ENCODE measurements at places on chromosomes 16 and 17.

DNA sequence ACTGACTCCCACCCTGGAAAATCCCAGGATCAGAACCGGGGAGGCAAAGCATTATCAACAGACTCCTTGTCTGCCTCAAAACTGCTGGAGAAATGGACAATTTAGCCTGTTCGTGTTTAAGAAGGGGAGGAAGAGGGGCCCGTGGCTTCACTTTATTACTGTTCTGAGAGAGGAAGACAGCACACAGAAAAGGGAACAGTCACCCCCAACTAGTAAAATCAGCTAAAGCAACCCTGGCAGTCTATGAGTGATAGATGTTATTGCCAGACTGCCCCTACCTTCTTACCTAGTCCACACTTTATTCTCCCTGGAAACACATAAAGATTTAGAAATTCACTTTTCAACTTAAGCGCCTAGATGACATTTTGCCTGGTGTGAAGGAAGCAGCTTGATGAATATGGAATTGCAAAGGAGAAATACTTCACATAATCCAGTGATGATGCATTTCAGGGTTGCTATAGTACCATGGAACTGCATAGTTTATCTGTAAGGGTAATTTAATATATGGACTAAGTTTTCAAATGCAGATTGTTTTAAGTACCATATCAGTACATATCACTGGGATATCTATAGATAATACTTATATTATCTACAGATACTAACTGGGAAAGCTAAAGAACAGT is 36.9 kb upstream of the TRAP1 start:
- DNase-seq = no peak

DNA sequence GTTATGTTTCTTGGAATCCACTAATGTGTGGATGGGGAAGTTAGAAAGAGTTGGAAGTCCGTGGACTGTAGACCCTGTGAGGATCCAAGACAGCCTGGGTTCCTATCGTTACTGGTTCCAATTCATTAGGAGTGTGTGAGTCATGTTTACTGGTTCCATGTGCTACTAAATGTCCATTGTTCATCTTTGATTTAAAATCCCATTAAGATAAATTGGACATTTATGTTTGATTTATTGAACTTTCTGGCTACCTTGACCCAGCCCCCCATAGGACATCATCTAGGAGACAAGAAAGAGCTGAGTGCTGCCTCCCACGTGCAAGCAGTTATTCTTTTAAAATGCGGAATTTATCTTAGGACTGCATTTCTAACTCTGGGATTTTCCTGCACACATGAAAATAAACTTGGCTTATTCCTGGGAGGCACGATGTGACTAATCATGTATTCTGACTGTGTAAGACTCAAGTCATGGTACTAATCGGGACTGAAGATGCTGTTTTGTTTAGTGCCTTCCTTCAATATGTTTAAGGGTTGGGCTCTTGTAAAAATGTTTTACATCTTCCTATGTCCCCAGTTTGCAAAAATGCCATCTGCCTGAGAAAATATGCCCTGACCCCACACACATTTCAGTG is 53.4 kb downstream of the RGS9 start:
- DNase-seq = no peak

DNA sequence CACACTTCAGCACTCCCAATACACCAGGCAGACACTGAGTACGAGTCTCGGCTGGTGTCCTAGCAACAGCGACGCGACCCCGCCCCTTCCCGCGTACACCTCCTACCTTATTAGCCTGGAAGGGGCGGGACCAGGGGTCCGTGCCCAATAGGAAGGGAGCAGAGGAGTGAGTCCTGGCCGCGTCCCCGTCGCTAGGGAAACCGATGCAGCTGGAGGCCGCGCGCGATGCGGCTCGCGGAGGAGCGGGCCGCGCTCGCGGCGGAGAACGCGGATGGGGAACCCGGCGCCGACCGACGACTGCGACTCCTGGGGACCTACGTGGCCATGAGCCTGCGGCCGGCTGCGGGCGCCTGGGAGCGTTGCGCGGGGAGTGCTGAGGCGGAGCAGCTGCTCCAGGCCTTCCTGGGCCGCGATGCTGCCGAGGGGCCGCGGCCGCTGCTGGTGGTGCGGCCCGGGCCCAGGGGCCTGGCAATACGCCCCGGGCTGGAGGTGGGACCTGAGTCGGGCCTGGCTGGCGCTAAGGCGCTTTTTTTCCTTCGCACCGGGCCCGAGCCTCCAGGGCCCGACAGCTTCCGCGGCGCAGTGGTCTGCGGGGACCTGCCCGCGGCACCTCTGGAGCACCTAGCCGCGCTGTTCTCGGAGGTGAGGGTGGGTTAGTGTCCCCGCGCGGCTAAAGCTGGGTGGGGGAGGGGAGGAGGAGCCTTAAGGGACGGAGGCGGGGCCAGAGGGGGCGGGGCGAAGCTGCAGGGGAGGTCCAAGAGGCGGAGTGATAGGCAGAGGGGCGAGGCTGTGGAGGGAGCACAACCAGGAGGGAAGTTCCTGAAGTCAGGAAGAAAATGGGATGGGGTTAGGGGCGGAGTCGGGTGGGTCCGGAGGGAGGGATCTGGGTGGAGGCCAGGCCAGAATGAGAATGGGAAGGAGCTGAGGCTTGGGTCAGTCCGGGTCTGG is at the start of gene DNAH9:
TSS of gene DNAH9 (plus strand) at position 197 of the 948 bp plus-strand sequence. CDS start at position 226, 29 bp downstream.
- no peak for DNase-seq

- no peak for DNase-seq
Observed at GRCh38 chr17:41415833-41416335, 8.5 kb downstream of the KRT37 start.

- DNase-seq = no peak
Observed at GRCh38 chr16:22888791-22889190, 74.8 kb downstream of the HS3ST2 start.

- DNase-seq = no peak
Observed at GRCh38 chr16:9826656-9827055, 355.6 kb downstream of the GRIN2A start.

DNA sequence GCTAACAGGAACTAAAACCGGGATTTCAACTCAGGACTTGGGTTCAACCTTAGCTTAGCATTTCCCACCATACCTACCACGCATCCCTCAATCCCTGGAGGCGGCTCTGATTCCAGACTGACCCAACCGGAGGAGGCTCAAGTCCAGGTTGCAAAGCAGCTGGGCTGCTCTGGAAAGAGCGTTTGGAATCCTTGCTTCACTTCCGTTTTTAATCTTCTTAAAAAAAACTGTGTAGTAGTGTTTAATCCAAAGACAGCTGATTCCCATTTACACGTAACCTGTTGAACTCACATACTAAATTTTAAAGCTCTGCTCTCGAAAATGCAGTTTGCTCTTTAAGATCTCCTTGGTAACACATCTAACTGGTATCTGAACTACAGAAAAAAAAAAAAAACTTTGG is 50.0 kb downstream of the NXN start:
- no peak for DNase-seq

- no peak for DNase-seq
Observed at GRCh38 chr16:74466872-74467271, 45.6 kb upstream of the CLEC18B start.

DNA sequence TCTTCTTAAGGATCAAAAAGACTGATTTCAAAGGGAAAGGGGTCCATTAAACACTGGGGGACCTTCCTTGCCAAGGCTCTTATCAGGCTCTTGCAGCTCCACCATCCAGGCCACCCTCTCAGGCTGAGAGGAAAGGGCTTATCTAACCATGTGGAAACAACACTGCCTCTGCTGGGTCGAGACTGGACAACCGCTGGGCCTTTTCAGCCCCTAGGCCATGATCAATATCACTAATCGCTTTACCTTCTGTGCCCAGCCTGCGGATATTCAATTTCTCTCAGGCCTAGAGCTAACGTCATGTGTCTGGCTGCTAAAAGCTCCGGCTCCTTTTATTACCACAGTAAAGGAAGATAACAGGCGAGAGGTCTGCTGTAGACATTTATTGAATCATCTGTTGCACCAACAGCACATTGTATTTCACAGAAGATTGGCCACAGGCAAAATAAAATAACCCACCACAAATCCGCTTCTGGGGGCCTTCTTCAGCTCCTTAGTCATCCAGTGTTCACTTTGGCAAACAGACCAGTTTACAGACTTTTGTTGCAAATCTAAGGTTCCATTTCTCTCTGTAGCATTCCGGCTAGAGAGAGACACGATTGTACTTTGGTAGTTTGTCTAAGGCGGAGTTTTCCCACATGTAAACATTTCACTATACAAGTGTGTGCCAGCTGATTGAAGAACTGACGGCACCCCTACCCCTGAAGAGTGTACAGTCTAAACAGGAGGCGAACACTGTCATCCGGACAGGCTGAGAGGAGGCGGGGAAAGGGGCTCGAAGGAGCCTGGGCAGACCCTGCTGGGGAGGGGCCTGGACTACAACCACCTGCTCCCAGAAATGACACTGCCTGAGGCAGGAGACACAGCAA is 13.9 kb downstream of the CYB561 start:
- no peak for DNase-seq

DNA sequence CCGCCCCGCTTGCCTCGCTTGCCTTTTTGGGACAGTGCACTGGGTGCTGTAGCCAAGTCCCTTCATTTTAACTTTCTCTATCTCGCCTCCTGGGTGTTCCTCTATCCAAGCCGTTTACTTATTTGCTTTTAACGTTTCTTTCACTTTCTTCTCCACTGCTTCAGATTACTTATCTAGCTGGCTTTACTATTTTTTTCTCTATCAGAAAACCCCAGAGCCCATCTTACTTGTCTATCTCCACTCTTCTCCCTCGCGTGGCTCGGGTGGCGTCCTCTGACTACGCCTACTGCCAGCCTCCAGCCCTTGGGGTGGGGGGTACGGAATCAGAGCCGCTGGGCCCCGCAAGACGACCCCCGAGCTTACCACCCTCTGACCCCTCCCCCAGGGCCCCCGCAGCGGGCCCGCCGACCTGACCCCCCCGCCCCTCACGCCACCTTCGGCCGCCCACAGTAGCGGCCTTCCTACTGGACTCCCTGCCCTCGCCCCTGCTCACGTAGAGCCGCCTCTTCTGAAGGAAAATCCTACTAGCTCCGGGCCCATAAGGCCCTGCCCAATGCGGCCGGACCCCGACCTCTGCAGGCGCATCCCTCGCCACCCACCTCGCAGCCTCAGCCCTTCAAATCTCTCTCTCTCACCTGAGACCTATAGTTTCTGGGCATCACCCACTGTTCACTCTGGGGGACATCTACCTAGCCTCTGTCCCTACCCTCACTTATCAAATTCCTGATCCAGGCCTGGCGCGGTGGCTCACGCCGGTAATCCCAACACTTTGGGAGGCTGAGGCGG is 1.0 kb upstream of the SLC12A4 start:
- no peak for DNase-seq

GRCh38 chr17:29177871-29178749 is 2.1 kb downstream of the MYO18A start:
- DNase-seq = no peak

GRCh38 chr16:53084141-53084541 is 29.4 kb downstream of the CHD9 start:
- DNase-seq = no peak

- DNase-seq = no peak
Observed at GRCh38 chr17:32496395-32497073, 9.7 kb downstream of the CDK5R1 start.

GRCh38 chr16:50519001-50519400 is 29.2 kb upstream of the NKD1 start:
- DNase-seq = no peak

- no peak for DNase-seq
Observed at GRCh38 chr16:68539711-68540239, 684 bp downstream of the ZFP90 start.

GRCh38 chr17:21140911-21141310 is 14.1 kb downstream of the DHRS7B start:
- no peak for DNase-seq

DNA sequence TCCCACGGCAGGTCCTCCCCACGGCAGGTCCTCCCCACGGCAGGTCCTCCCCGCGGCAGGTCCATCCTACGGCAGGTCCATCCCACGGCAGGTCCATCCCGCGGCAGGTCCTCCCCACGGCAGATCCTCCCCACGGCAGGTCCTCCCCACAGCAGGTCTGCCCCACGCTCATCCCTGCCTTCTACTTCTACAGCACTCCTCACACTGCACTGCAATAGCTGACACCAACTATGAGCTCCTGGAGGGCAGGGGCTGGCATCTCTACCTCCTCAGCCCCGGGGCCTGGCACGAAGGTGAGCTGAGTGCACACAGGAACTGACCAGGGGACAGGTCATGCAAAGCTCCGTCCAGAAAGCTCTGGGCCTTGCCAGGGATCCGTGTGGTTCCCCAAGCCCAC is 45.3 kb downstream of the RPH3AL start:
- no peak for DNase-seq

DNA sequence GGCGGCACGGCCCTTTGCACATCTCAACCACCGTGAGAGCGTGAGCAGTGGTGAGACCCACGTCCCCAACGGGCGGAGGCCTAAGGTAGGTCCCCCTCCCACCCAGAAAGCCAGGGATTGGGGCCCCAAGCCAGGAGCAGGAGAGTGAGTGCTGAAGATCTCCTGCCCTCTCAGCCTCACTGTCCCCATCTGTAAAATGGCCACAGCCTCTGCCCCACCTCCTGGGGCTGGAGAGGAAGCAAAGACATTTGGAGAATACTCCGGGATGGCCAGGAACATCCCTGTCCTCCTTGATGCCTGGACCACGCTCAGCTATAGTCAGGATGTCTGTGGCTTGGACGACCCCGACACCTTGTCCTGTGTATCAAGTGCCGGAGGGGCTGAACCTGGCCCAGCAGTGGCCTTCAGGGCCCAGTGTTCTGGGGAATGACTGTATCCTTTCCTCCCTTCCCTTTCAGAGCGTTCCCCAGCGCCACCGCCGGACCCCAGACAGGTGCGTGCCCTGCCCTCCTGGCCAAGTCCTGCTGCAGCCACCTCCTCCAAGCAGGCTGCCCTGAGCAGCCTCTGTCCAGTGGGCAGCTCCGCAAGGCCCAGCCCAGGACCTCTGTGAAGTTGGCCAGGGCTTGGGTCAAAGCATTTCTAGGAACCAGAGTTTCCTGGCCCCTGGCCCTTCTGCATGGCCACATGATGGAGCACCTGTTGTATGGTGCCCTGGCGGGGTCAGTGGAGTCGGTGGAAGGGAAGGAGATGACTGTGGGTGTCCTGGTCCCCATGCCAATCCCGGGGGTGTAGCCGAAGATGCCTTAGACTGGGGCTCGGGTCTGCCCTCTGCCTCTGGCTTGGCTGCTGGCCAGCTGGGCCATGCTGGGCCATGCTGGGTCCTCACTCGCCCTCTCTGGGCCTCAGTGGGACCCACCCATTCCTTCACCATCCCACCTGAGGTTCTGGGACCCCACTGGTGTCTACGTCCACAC is 38.4 kb downstream of the ADCY7 start:
- DNase-seq = no peak

- no peak for DNase-seq
Observed at GRCh38 chr17:48601539-48602425, 3.0 kb downstream of the HOXB6 start.

DNA sequence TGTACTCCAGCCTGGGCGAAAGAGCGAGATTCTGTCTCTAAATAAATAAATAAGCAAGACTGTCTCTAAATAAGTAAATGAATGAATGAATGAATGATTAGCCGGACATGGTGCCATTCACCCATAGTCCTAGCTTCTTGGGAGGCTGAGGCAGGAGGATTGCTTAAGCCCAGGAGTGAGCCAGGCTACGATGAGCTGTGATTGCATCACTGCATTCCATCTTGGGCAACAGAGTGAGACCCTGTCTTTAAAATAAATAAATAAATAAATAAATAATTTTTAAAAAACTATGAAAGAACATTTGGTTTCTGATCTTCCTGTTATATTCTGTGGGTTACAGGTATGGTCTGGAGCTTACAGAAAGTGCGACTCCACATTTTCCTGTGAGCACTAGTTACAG is 65.0 kb downstream of the C17orf58 start:
- no peak for DNase-seq

Data from cerebellar nuclear complex (tissue), 1 donor.